ENCODE measurements at places on chromosomes 6 and 20.

DNA sequence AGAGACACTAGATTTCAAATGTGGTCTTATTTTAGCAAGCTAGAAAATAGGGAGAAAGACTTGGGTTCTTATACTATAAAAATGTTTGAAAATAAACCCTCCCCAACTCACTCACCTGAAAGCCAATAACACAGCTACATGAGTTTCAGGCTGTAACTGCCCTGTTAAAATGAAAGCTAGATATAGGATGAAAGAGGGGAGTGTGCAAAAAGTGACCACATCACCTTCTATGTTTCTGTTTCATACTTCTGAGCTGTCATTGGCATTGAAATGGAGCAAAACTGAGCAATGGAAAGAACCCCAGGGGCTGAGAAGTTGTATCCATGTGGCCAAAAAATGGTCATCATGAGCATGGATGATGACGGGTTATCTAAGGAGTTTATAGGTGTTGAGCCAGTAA, 148.1 kb upstream of the TENT5A start:
- no peaks in the 10 kb centered on the region for H3K36me3 ChIP-seq
- peaks cover 2% of the 10 kb centered on the region for H3K27me3 ChIP-seq
- no peak overlapping the region for H3K4me3 ChIP-seq
- no peak overlapping the region for H3K27ac ChIP-seq
- no peak for DNase-seq

DNA sequence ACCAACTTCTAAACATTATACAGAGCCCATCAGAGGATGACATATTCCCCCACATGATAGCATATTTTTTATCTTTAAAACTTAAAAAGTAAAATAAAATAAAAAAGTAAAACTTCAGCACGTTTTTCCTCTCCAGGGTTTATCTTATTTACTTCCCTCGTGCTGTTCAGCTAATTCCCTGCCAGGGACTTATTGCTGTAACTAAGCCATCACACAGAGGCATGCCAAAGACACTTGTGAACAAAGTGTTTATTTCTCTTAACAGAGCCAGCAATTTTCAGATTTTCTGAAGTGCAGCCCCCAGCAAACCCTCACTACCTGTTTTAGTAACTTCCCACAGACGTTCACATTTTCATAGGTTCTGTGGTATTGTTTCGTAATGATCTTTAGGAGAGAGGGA, 293.8 kb downstream of the ZNF217 start:
- no peak for DNase-seq
- H3K4me1 ChIP-seq: no peaks in the 10 kb centered on the region
- no peaks in the 10 kb centered on the region for H3K36me3 ChIP-seq
- no peak overlapping the region for H3K4me3 ChIP-seq
- no peak overlapping the region for H3K27ac ChIP-seq

- no peak for DNase-seq
- H3K4me1 ChIP-seq: peaks cover 12% of the 10 kb centered on the region
- peaks cover 2% of the 10 kb centered on the region for H3K36me3 ChIP-seq
Observed at GRCh38 chr6:89640804-89641203, 2.3 kb upstream of the LYRM2 start.

- no peak overlapping the region for H3K4me3 ChIP-seq
- H3K36me3 ChIP-seq: peaks cover 18% of the 10 kb centered on the region
- no peak overlapping the region for H3K27ac ChIP-seq
- H3K27me3 ChIP-seq: no peaks in the 10 kb centered on the region
Observed at GRCh38 chr20:16476032-16476431, 97.2 kb downstream of the KIF16B start.

GRCh38 chr6:14877758-14878157, 368.1 kb upstream of the JARID2 start:
- no peaks in the 10 kb centered on the region for H3K27me3 ChIP-seq
- H3K36me3 ChIP-seq: no peaks in the 10 kb centered on the region
- DNase-seq: no peak
- H3K4me1 ChIP-seq: peaks cover 49% of the 10 kb centered on the region

DNA sequence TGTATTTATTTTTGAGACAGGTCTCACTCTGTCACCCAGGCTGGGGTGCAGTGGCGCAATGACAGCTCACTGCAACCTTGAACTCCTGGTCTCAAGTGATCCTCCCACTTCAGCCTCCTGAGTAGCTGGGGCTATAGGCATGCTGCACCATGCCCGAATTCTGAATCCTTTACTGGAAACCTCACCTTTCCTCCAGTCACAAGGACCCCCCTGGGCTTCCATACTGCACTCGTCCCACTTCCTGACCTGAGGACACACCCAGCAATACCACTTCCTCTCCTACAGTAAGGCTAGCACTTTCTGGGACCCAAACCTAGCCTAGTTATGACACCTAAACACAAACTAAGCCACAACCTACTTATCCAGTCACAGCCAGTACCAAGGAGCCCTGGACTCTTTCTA, 68.2 kb downstream of the FAM217A start:
- H3K36me3 ChIP-seq: peaks cover 9% of the 10 kb centered on the region
- peak overlapping the region; percentile 49 for H3K27ac ChIP-seq
- peaks cover 72% of the 10 kb centered on the region for H3K4me1 ChIP-seq
- DNase-seq: peak; percentile 24
- H3K4me3 ChIP-seq: peak overlapping the region; percentile 46
- H3K27me3 ChIP-seq: no peaks in the 10 kb centered on the region

DNA sequence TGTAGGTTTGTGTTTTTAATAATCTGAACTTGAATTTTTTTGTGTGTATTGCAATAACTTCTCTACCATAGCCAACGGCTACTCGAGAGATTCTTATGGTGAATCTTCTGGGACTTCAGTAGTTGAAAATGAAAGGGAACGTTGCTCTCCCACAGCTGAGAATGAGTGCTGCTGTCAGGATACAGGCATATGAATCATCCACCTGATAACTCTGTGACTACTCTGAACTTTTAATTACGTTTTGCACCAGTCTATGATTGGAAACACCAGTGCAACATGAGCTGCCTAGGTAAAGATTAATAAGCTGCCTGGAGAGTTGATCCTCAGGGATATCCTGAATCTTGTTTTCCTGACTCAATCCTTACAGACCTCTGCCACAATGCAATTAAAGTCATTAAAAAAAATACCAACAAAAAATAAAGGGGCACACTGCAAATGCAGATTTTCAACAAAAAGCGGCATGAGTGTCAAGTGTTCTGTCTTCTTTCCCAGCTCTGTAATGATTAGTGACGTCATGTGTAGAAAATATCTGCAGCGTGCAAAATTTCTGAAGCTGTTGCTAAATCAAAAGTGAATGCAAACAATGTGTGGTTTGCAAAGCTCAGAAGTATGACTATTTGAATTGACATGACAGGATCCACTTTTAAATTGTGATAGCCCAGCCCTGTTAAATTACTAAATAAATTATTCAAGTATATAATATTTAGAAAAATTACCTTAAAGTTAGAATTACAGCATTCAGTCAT, 432.2 kb downstream of the HTR1B start:
- H3K27ac ChIP-seq: no peak overlapping the region
- no peaks in the 10 kb centered on the region for H3K27me3 ChIP-seq
- no peak overlapping the region for H3K4me3 ChIP-seq
- no peak for DNase-seq
- H3K36me3 ChIP-seq: no peaks in the 10 kb centered on the region
- no peaks in the 10 kb centered on the region for H3K4me1 ChIP-seq

- no peaks in the 10 kb centered on the region for H3K4me1 ChIP-seq
- H3K4me3 ChIP-seq: no peak overlapping the region
Observed at GRCh38 chr6:122589115-122589514, 21.1 kb upstream of the PKIB start.

Data from naive thymus-derived CD8-positive, alpha-beta T cell (primary cell).